RPMI7951 (cell line): ENCODE measurements at places on chromosomes 1 and 21. TPM values are rescaled to one million over a fixed set of nuclear protein-coding genes. Genes with fewer than 3 reads are reported as not detected.

The TAF13 gene
- total RNA-seq, result 55.9 and 80.2 TPM in 2 replicates

The SLC44A3 gene
- total RNA-seq, result 0.98 and 1.1 TPM in 2 replicates

The NTNG1 gene
- total RNA-seq, result not detected in 2 replicates

The FAF1 gene
- 88.3 and 102 TPM in 2 replicates for total RNA-seq

The SERBP1 gene
- 246 and 260 TPM in 2 replicates for total RNA-seq

The TSACC gene
- total RNA-seq, result not detected in 2 replicates

The SH2D5 gene
- total RNA-seq, result 0.20 and 0.24 TPM in 2 replicates

The SLFNL1 gene
- total RNA-seq, result 0.12 TPM in 1 of 2 replicates, not detected in the other

The FCRL2 gene
- not detected in 2 replicates for total RNA-seq

The DMRTA2 gene
- 0.12 and 0.20 TPM in 2 replicates for total RNA-seq

The LCA5L gene
- total RNA-seq, result 0.20 and 0.96 TPM in 2 replicates
